ENCODE measurements at places on chromosomes 4 and X.

DNA sequence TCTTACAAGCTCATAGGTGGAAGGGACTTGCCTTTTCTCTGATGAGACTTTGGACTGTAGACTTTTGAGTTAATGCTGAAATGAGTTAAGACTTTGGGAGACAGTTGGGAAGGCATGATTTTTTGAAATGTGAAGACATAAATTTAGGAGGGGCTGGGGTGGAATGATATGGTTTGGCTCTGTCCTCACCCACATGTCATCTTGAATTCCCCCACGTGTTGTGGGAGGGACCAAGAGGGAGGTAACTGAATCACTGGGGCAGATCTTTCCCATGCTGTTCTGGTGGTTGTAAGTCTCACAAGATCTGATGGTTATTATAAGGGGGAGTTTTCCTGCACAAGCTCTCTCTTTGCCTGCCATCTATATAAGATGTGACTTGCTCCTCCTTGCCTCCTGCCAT lies 777.9 kb downstream of the CENPC start:
- no peak for DNase-seq

- no peak for DNase-seq
These were observed 148.3 kb downstream of the GPC3 start for GRCh38 chrX:133837091-133837490.

GRCh38 chr4:40745285-40745984 lies 4.3 kb upstream of the NSUN7 start:
- DNase-seq = no peak

DNA sequence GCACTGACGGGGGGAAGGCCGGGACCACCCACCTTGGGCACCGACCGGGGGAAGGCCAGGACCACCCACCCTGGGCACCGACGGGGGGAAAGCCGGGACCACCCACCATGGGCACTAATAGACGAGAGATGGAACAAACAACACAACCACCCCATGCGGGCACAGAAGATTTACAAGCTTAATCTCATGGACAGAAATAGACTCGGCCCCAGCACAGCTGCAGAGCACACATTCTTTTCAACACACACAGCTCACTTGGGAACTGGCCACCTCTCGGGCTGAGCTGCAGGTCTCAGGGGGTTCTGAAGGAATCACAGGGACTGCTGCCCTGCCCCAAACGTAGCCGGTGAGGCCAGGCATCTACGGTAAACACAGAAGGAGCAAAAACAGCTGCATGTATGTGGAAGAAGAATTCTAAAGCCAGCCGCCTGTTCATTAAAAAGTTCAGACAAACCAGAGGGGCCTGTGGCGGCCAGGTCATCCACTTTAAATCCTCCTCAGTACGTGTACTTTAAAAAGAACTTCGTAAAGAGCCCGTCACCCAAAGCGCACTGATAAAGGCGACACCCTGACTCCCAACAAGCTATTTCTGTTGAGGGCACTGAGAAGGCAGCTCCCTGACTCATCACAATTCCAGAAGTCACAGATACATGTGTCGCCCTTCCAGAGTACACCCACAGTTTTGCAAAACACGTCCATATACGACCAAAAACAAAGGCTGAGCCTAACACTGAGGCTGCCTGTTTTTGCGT lies 17.7 kb downstream of the PPP2R3B start:
- DNase-seq = no peak

DNA sequence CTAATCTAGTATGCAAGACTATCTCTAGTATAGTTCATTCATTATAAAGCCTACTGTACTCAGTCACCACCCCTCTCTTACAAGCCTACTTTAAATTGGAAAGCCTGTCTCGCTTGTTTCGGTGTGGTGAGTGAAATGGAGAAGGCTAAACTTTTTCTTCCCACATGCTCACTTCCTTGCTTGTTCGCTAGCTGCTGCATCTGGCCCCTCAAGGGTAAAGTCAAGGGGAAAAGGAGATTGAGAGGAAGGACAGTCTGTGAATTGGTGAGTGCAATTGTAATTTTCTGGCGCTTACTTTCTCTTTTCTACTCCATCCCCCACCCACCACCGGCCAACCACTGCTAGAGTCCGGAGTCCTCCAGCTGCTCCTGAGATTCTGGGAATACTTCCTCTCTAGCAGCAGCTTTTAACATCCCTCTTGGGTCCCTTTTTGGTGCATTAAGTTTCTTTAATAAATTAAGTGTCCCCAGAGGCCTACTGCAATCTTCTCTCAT lies 12.1 kb upstream of the ARAP2 start:
- no peak for DNase-seq

GRCh38 chrX:40068048-40068447 lies 29.7 kb downstream of the BCOR start:
- DNase-seq = peak; percentile 15

- DNase-seq = no peak
These were observed 21.8 kb upstream of the BBS12 start for GRCh38 chr4:122710434-122711308.

GRCh38 chrX:103533511-103534216 lies 14.4 kb upstream of the RAB40A start:
- no peak for DNase-seq

DNA sequence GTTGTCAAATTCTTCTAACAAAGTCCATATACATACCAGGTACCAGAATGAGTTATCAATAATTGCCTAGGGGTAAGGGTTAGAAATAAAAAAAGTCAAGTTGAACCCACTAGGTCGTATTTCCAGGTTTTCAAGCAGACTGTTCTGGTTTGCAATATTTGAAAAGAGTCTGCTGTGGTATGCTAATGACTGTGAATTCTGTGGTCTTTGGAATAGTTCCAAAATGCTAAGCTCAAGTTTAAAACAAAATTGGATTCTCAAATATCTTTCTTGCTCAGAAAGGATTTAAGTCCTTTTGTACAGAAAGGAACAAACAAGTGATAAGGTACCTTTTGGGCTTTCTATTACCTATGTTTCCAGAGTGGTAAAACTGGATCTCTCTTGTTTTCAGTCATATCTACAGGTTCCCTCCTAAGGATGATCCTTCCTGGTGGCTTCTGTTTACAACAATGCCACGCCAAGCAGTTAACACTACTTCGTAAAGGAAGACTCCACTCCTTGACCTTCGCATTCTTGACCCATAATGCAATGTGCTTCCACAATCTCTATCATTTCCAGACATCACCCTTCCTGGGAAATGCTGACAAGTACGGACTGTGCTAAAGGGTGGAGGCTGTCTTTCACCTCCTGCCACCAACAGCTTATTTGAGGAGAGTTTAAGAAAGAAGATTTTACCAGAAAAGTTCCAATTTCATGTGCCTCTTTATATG lies 531.7 kb upstream of the FTHL17 start:
- no peak for DNase-seq

DNA sequence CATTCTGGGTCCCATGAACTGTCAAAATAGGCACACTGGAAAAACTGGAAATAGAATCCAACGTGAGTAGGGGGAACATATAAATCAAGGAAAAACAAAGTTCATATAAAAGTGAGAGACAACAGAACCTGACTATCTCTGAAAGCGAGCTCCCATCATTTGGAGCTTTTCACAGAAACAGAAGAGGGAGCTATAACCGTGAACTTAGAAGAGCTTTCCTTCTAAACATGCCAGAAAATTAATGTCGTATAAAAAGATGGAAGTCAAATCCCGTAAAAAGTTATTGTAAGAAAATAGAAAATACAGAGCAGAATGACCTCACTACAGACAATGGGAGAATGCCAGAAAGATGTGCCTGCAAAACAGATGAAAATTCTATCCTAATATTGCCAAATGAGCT lies 23.9 kb upstream of the HSD17B10 start:
- no peak for DNase-seq

GRCh38 chr4:38503689-38504395 lies 160.2 kb upstream of the KLF3 start:
- no peak for DNase-seq

GRCh38 chr4:60913671-60914070 lies 286.5 kb upstream of the ADGRL3 start:
- no peak for DNase-seq

DNA sequence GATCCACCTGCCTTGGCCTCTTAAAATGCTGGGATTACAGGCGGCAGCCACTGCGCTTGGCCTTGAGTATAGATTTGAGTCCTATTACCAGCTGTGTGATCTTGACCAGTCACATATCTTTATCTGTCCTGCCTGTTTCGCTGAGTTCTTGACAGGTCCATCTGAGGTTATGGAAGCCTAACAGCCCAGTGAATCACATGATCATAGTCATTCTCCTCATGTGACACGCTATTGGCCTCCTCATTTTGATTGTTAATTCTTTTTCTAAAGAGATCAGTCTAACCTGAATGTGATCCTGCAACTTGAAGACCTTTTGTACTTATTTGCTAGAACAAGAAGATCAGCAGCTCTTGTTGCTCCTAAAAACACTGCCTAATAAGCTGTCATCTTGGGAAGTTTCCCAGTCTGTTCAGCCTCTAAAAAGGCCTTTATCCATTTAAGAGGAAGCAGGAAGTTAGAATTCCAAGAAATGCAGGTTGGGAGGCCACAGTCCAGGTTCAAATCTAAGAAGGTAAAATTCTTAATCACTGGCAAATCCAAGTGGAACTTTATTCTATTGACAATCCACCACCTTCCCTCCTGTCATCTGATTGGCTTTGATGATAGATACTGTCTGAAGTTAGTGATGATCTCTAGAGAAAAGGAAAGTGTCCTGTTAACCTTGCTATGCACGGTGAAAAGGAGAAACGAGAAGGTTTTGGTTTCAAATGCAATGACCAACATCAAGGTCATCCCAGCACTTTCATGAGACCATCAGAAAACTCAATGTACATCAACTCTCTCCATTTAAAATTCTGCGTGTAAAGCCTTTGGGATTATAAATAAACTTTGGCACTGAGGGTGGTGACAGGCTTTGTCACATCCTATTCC lies 86.9 kb downstream of the CHRNA9 start:
- DNase-seq = no peak

GRCh38 chr4:169269916-169270809 lies 593 bp downstream of the SH3RF1 start:
- DNase-seq = peak; percentile 59

GRCh38 chr4:158841540-158841939 lies 72.7 kb downstream of the FNIP2 start:
- DNase-seq = no peak

GRCh38 chr4:89708903-89709421 lies 128.0 kb downstream of the SNCA start:
- DNase-seq = no peak

- DNase-seq = no peak
These were observed 27.0 kb upstream of the GPR78 start for GRCh38 chr4:8553216-8553615.

DNA sequence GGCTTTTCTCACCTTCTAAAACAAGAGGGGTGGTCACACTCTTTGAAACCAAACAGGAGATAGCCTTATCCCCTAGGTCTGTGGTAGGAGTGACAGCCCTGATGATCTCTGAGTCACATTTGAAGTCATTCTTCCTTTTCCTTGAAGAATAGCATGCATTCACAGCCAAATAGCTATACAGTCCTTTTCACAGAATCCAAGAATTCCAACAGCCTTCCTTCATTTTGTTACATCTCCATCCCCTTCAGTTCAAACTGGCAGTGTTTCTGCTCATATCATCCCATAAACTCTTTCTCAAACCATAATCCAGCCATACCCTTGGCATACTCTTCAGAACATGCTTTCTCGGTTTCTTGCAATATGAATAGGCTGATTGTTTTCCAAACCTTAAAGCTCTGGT lies 33.3 kb upstream of the TMEM184C start:
- no peak for DNase-seq

DNA sequence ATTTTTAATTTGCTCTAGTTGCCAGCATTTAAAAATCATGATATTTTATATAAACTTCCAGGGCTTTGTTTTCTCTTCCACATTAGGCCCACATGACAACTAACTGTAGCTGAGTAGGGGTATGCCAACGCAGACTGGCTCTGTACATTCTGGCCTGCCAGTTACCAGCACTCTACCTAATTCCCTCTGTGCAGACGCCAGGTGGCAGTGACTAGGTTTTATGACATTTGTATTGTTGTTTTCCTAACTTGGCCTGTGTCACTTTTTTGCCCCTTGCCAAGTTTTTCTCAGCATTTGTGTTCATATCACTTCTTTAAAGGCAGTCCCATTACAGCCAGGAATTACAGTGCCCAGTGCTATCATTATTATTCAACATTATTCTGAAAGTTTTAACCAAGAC lies 347.5 kb downstream of the NKX6-1 start:
- DNase-seq = no peak

- DNase-seq = no peak
These were observed 29.0 kb downstream of the VCX3A start for GRCh38 chrX:6505960-6506359.

- no peak for DNase-seq
These were observed 26.7 kb downstream of the DTHD1 start for GRCh38 chr4:36308150-36308549.

GRCh38 chr4:32025851-32026459 lies 1305.8 kb downstream of the PCDH7 start:
- peak; percentile 23 for DNase-seq

DNA sequence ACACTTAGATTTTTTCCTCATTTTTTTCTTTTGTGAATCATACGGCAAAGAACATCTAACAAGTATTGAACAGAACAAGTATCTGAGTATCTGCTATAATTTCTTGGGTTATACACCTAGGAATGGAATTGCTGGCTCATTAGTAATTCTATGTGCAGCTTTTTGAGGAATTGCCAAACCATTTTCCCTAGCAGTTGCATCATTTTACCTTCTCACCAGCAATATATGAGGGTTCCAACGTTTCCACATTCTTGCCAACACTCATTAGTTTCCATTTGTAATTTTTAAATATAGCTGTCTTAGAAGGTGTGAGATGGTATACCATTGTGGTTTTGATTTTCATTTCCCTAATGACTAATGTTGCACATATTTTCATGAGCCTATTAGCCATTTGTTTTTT lies 41.1 kb upstream of the DCAF8L1 start:
- no peak for DNase-seq

- DNase-seq = peak; percentile 32
These were observed 66.2 kb downstream of the BEX3 start for GRCh38 chrX:103442536-103442901.

- no peak for DNase-seq
These were observed at the start of gene RXFP1 for GRCh38 chr4:158521484-158522088. Gene RXFP1, plus strand, starts transcription at chr4:158521882. Its CDS starts 95 bp downstream, at chr4:158521977.

DNA sequence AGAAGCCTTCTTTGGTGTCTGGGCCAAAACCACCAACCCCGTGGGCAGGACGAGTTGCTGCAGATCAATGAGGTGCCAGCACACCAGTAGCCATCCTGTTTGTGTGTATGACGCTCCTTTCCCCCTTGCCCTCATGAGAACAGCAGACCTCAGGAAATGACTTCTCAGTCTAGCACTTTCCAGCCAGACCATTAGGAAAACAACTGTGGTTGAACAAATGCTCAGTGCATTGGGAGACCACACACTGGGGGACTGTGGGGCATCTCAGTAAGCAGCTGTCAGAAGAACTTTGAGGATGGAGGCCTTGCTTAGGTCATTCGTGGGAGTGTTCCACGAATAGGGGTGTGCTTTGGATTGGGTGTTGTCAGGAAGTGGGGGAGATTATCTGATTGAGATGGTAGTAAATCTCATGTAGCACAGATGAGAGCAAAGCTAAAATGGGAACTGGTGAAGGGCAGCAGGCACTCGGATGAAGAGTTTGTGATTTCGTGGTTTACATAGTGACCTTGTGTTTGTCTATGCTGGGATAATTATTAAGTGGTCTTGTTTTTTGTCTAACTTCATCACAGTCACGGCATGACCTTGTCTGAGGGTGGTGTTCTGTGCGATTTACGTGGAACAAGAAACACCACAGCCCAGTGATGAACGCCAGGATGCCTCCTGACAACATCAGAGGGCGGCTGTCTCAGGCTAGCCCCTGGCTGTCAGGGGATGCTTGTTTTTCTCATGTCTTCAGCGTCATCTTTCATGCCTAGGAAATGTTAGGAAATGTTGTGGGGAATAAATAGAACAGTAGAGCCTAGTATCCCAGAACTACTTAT lies 70.1 kb downstream of the USP46 start:
- peak; percentile 4 for DNase-seq

All from RWPE1 (cell line).